ENCODE measurements at places on chromosomes 16 and 17. TPM values are rescaled to one million over a fixed set of nuclear protein-coding genes. Genes with fewer than 3 reads are reported as not detected.

DNA sequence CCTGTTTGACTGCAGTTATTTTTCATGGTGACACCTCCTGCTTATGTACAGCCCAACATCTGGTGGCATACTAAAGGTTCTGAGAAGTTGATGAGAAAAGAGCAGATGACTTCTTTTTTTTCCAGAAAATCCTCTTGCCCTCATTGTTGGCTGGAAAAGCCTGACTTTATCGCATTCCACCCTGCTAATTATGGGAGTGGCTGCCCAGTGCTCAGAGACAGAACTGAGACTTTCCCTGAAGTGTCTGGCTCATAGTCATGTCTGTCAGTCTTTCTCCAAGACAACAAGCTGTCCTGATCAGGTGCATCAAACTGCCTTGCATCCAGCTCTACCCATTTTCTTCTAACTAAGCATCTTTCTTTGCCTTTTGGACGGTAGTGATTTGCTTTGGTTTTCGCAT is 355.2 kb downstream of the CPPED1 start:
- no peak for DNase-seq

- no peak for DNase-seq
Observed at GRCh38 chr17:50939795-50940684, 73.9 kb upstream of the TOB1 start.

DNA sequence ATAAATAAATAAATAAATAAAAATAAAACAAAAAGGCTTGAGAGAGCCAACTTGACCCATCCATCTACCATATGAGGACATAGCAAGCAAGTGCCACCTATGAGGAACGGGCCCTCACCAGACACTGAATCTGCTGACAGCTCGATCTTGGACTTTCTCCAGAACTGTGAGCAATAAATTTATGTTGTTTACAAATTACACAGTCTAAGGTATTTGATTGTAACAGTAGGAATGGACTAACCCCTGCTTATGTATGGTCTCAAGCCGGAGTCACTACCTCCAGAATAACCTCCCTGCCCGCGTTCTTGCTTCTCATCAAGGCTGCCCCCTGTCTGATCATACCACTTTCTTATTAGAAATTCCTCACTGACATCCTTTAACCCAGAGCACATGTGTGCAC is 9.9 kb downstream of the SLC5A11 start:
- DNase-seq: no peak

NGFR gene
- 2.3 TPM for total RNA-seq

CTRB2 gene
- total RNA-seq: not detected

TP53TG3 gene
- not detected for total RNA-seq

- no peak for DNase-seq
Observed at GRCh38 chr16:81446907-81447268, 2.3 kb downstream of the CMIP start.

DNA sequence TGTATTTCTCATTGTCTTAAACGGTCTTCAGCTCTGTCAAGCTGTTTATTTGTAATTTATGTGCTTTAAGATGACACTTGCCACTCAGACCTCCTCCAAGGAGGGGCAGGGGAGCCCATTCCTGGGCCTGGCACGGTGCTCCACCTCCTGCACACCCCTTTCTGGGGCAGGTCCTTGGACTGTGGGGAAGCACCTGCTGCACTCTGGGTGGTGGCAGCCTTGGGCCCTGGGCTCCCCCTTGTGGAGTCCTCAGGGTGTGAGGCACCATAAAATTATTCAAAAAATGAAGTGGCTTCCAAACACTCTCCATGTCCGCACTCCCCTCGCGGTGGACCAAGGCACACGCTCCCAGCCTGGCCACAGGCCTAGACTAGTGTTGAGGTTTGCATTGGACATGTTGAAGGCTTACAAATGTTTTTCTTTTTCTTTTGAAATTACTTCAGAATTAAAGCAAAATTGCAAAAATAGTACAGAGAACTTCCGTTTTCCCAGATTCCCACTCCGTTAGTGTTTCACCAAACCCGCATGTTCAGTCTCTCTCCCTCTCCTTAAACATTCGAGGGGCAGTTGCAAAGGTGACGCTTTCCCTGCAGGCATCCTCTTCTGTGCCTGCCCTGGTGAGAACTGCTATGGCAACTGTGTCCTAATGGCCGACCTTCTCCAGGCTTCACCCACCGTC is 32.4 kb downstream of the FOXK2 start:
- DNase-seq: peak; percentile 70

DNA sequence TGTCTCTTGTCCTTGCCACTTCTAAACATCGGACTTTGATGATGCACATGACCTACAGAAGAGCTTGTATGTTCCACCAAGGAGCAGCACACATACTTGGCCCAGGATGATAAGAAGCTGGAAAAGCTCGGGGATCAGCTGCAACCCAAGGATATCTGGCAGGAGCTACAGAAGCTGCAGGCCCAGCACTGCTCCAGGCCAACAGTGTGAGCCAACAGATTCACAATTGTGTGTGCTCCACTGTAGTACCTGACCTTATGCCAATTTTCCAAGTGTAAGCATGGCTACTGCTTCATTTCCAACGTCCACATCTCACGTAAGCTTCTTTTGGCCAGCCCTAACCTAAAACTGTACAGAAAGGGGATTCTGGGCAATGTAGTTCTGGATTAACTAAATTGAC is 83.4 kb downstream of the COX10 start:
- peak; percentile 23 for DNase-seq

Measured in heart right ventricle (tissue), 16 donors.